Fibroblast of the conjunctiva (primary cell): ENCODE measurements at places on chromosomes 3 and 15.

DNA sequence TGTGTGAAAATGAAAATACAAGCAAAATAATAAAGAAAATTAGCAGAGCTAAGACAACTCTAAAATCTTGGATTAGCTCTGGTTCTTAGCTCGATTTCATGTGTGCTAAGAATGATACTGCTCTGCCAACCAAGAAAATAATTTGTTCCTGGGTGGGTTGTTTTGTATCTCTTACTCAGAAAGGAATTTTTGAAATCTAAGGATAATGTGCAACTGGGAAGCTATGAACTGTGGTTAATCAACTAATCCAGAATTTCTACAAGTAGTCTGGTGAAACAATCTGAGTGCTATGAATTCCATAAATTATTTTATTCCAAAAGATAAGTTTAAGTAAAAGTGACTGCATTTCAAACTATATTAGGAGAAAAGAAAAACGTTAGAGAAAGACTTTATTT lies 92.0 kb downstream of the TFDP2 start:
- DNase-seq: no peak

DNA sequence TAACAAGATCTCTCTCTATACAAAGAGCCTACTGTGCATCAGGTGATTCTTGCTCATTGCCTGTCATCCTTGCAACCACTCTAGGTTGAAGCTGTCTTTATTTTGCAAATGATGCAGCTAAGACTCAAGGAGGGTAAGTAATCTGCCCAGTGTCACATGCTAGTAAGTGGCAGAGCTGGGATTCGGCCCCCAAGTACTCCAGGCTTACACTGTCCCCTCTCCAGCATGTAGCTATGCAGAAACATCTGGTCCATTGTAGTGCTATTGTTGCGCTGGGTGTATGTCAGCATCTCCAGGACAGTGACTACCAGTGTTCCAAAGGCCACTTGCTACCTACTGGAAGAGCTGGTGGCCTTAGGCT lies 248.9 kb downstream of the SLCO3A1 start:
- DNase-seq: no peak

DNA sequence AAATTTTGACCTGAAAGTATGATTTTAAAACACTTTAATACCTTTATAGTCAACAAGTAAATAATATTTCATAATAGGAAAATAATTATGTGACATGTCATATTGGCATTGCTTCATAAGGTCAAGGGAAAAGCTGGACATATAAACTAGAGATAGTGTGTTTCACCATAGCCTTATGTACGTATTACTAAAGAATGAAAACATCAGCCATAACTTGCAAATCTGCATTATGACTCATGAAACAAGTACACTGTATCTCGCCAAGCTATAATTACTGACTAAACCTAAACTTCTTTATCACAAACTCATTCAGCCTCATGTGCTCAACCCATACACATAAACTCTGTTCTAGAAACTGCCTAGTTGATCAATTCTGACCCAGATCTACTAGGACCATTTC lies 950.1 kb downstream of the FHIT start:
- peak; percentile 90 for DNase-seq

DNA sequence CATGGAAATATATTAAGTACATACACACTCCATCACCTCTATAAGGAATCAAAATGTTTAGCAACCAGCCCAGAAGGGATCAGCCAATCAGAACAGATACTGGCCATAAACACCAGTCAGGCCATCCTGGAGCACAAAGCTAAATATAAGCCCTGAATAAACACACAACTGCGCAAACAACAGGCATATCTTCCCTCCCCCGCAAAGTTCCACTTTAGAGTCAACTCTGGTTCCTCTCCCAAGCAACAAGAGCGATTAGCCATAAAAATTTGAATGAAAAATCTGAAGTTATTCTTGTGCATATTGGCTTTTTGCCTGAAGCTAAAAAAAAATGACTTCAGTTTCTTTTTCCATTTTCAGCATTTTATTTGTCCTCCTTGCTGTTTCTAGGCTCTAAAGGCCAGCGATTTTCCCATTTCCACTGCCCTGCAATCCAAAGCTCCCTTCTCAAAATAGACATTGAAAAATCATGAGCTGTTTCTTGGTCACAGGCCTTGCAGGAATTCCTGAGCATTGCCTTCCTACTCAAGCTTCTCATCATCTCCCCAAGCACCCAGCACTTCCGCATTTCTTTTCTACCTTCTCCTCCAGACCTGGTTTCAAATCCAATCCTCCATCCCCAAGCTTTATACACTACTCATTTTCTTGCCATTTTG lies 247.9 kb downstream of the ZMAT3 start:
- no peak for DNase-seq

GRCh38 chr3:123076496-123077418 lies 9.9 kb downstream of the PDIA5 start:
- DNase-seq: no peak

GRCh38 chr15:65066001-65066634 lies 1.7 kb downstream of the RASL12 start:
- no peak for DNase-seq

DNA sequence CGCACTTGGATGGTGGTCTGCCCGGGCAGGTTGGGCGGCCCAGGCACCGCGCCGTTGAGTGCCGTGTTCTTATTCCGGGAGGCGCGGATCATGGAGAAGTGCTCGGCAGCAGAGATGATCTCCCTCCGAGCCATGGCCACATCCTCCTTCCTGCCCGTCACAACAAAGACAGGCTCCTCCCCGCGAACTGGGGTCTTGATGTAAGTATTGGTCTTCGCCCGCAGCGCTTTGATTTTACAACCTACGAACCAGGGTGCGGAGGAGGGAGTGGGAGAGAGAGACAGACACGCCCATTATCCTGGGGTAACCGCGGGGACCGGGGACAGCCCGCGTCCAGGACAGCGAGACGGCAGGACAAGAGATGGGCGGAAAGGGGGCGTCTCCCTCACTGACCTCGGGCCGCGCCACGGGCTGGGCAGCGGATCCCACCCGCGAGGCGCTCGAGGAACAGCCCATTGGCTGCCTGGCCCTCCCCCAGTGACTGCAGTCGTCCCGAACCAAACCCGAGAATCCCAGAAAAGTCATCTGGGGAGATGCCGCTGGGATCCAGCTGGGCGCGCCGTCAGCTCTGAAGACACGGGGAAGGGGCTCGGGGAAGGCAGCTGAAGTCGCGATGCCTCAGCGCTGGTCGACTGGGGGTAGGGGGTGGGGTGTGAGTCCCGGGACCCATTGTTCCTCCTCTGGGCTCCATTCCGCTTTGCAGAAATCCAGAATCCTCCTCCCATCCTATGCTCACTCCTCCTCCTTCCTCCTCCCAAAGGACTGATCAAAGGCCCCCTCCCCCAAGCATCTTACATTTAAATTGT lies 1.2 kb downstream of the MEX3B start:
- DNase-seq: peak; percentile 29

GRCh38 chr3:95710684-95711083 lies 1103.7 kb upstream of the EPHA6 start:
- no peak for DNase-seq

DNA sequence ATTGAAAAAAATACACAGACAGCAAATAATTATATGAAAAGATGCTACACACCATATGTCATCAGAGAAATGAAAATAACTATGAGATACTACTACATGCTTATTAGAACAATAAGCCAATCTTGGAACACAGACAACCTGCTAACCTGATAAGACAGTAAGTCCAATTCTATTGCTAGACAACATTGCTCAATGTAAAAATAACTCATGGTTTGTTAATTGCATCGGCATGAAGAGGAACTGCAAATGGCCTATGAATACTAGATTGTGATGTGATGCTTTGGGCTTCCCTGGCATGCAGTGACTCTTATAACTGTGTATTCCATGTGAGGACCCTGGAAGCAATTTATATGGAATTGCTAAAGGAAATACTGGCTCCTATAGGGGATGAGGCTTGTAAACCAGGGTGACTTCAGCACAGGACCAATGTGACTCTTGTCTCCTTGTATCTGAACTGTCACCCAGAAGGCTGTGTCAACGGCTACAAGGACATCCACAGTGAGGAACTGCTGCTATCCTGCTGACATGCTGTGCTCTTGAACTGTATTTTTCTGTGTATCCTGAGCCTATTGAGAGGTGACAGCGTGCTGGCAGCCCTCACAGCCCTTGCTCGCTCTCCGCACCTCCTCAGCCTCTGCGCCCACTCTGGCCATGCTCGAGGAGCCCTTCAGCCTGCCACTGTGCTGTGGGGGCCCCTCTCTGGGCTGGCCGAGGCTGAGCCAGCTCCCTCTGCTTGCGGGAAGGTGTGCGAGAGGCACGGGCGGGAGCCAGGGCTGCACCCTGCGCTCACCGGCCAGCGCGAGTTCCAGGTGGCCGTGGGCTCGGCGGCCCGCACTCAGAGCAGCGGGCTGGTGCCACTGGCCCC lies 385.7 kb downstream of the CNTN4 start:
- no peak for DNase-seq

GRCh38 chr15:73944161-73945129 lies 18.2 kb downstream of the LOXL1 start:
- no peak for DNase-seq

- no peak for DNase-seq
Measured at GRCh38 chr3:174206607-174207192, 652.4 kb upstream of the NAALADL2 start.

- DNase-seq: no peak
Measured at GRCh38 chr3:193174140-193174539, 66.9 kb upstream of the PLAAT1 start.

GRCh38 chr15:66858423-66859207 lies 156.6 kb downstream of the SMAD6 start:
- no peak for DNase-seq

GRCh38 chr3:133038731-133039375 lies 662 bp downstream of the TMEM108 start:
- DNase-seq: no peak

DNA sequence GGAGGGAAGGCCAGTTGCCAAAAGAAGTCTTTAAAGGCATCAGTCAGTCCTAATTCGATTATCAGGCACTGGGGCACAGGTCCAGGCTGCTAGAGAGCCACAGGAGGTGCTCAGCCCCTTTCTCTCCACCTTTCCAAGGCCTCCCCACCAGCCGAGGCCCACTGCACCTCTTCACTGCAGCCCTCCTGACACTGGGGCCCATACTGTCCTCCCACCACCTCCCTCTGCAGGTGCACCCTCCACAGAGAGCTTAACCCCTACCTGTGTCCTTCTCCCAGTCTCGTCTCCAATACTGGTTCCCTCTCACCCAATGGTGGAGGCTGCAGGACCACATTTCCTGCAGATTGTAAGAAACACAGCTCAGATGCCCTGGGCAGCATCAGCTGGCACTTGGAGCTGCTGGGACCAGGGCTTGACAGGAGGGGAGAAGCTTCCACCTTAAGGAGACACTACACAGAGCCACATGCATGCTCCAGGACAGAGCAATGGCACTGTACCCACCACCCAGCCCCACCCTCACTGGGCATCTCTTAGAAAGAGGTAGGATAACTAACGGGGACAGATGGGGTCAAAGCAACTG lies 81.6 kb upstream of the PRR20G start:
- no peak for DNase-seq

- peak; percentile 61 for DNase-seq
Measured at GRCh38 chr3:197394464-197395321, 96.3 kb upstream of the DLG1 start.

DNA sequence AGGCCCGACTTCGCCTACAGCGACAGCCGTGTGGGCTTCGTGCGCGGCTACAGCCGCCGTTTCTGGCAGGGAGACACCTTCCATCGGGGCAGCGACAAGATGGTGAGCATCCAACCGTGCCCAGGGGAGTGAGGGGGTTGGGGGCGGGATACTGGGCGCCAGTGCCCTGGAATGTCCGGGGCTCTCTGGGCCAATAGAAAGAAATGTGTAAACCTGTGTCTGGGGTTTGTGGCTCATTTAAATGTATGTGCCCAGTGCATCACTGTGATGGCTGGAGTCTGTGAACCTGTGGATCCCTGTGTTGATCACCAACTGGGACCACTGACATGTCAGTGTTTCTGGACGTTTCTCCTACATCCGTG lies 423 bp downstream of the CHAC1 start:
- no peak for DNase-seq

GRCh38 chr15:99387421-99388168 lies 136.3 kb downstream of the LRRC28 start:
- DNase-seq: no peak

DNA sequence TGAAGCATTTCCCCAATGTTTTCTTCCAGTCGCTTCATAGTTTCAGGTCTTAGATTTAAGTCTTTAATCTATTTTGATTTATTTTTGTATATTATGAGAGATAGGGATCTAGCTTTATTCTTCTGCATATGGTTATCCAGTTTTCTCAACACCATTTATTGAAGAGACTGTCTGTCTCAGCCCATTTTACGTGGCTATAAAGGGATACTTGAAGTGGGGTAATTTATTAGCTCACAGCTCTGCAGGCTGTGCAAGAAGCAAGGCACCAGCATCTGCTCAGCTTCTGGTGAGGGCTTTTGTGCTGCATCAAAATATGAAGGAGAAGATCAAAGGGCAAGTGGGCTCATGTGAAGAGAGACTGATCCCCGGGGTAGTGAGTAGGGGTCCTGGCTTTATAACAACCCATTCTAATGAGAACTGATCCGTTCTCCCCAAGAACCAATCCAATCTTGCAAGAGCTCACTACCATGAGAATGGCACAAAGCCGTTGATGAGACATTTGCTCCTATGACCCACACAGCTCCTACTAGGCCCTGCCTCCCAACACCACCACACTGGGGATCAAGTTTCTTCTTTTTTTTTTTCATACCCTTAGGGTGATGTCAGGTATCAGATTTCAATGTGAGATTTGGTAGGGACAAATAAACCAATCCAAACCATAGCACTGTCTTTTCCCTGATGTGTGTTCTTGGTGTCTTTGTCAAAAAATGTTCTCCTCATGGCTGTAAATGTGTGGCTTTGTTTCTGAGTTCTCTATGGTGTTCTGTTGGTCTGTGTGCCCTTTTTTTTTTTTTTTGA lies 63.2 kb downstream of the IQGAP1 start:
- peak; percentile 52 for DNase-seq

GRCh38 chr3:59653405-59654122 lies 603.7 kb upstream of the CFAP20DC start:
- no peak for DNase-seq

GRCh38 chr3:59982510-59982909 lies 932.7 kb upstream of the CFAP20DC start:
- DNase-seq: no peak

DNA sequence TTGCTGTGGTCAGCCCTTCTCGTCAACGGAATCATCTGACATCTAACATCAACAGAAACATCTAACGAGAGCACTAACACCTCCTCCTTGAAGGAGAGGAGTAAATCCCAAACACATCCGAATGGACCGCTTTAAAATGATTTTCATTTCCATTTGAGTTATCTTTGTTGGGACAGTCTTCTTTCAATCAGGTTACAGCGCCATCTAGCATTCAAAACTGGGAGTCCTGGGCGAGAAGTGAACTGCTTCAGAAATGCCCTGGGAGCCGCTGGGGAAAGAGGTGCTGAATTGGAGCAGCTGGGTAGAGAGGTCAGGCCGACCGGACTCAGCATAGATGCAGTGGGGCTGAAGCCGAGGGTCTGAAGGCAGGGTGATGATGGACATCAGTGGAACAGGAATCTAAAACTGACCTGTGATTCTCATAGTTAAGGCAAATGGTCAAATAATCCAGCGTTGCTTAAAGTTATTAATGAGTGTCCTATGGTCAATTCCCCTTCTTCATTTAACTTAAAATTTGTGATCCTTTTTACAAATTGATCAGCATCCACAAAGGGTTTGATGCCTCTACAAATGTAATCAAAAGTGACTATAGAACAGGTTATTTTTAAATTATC lies 170.0 kb upstream of the NDN start:
- peak; percentile 26 for DNase-seq

- DNase-seq: no peak
Measured at GRCh38 chr15:87877114-87877810, 379.3 kb downstream of the NTRK3 start.

- DNase-seq: no peak
Measured at GRCh38 chr3:156677536-156677935, 3.1 kb downstream of the TIPARP start.
